ENCODE measurements at places on chromosomes 2 and 18. TPM values are rescaled to one million over a fixed set of nuclear protein-coding genes. Genes with fewer than 3 reads are reported as not detected.

ARHGEF4 gene
- 48.8 TPM for total RNA-seq

GLI2 gene
- total RNA-seq: under 0.01 TPM

KLF7 gene
- total RNA-seq: 41.3 TPM

ALPP gene
- not detected for total RNA-seq

FNDC4 gene
- total RNA-seq: 16.5 TPM

KCNE4 gene
- total RNA-seq: 0.33 TPM

IKZF2 gene
- 17.3 TPM for total RNA-seq
